ENCODE measurements at places on chromosomes 11 and 22.

- no peak for DNase-seq
These were observed 22.5 kb downstream of the FADS3 start for GRCh38 chr11:61868571-61869428.

GRCh38 chr11:103035791-103036434 is 56.0 kb downstream of the DCUN1D5 start:
- DNase-seq: peak; percentile 86

GRCh38 chr22:17912945-17913721 is 111.2 kb downstream of the MICAL3 start:
- DNase-seq: no peak

GRCh38 chr22:44192098-44192815 is 11.5 kb downstream of the PARVG start:
- DNase-seq: no peak

GRCh38 chr11:118908901-118909618 is 16.7 kb downstream of the BCL9L start:
- no peak for DNase-seq

DNA sequence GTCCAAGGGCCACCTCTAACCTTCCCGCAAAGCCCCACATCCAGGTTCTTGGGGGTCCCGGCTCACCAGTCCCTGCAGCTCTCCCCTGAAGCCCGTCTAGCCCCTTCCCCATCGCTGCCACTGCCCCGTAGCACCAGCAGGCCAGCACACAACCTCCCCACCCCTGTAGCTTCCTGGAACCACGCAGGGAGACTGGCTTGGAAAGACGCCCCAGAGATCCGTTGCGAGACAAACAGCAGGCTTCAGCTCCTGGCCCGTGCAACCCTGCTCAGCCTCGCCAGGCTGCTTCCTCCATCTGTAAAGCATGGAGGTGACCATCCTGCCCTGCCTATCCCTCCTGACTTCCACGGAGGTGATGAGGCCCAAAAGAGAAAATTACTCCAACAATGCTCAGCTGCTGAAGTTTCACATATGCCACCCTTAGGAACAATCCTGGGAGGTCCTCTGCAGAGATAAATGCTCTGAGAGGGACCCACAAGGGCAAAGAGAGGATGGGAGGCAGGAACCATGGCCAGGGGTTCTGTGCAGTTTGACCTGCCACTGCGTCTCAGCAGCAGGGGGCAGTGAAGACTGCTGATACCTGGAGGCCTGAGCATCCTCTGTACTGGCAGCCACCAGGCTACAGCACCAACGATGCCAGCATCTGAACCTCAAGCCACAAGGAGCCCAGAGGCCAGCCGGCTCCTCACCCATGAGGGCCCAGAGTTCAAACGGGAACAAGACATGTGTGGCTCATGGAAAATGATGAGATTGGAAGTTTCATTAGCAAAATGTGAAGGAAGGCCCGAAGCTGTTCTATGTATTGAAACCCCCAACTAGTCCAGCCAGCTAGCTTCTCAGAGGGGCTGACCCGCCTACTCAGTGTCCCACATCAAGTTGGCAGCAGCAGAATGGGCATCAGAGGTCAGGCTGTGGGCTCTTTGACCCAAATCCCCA is 16.1 kb downstream of the DGCR2 start:
- DNase-seq: no peak

DNA sequence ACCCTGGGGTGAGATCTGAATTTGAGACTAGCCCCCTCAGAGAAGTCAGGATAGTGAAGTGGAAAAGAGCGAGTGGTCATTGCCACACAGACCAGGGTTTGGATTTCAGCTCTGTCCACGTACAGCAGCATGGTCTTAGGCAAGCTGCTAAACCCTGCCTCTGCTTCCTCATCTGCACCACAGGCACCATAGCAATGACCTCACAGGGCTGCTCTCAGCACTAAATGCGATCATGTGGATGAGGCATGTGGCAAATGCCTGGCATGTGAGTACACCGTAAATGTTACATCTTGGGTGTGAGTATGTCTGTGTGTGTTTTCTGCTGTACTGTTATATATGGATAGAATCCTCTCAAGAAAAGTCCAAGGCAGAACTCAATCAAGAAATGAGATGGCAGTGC is 15.8 kb downstream of the NAV2 start:
- no peak for DNase-seq

DNA sequence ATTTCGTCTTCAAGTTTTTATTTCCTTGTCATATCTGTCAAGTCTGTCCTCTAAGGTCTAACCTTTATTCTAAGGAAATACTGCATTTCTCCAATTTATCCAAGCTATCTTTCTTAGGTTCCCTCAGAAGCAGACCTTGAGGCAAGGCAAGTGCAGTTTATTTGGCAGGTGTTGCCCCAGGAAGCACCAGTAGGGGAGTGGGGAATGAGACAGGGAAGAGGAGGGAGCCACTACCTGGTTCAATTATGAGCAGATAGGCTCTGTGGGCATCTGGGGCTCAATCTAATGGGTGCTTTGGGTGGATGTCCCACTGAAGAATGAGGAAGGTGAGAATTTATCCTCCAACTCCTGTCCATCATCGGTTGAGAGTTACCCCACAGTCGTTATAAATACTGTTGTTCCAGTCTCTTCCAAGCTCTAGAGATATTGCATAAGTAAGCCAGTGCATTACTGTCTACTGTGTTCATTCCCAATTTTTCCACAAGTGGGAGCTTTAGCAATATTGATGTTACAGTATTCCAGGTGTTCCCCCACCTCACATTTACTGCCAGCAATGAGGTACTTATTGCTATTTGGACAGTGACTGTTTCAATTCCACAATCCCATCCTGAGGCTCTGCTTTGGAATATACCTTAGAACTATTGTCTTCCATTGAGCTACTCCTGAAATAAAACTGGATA is 154.9 kb upstream of the CEP126 start:
- DNase-seq: peak; percentile 28

DNA sequence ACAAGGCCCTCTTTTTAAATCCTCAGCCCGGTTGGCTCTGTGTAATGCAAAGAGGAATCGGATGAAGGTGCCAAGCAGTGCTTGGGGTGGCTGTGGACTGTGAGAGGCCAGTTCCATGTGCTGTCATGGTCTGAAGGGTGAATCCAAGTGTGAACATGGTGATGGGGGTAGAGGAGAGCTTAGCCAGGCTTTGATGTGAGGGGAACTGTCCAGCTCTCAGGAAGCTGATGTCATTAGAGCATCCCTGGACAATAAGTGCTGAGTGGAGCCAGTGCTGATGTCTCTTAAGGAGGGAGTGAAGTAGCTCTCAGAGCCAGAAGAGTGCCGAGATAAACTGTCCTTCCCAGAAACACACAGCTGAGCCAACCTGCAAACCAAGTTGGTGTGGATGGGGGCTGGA is 53.6 kb downstream of the NAV2 start:
- no peak for DNase-seq

GRCh38 chr22:45322873-45323525 is 13.3 kb downstream of the FAM118A start:
- no peak for DNase-seq

DNA sequence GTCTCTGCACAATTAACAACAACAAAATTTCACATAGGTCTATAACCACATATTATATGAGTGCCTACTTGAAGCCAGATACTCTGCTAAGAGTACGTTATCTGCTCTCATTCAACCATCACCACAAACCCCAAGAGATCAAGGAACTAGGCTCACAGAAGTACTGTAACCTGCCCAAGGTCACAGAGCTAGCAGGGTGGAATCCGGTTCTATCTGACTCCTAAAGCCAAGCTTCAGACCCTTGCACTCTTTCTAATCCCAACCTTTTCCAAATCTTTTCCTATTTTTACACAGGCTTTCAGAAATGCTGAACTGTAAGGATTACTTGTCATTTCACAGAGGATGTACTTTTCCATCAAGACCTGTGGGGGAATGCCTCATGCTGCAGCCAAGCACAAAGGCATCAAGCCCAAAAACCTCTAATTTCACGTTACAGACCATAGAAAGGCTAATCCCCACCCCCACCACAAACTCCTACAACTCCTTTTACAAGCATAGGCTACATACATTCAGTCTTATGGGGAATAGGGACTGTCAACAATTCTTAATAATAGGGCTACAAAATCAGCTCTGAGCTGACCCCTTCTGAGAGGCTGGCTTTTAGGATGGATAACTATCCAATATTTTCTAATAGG is 927 bp downstream of the PRCP start:
- DNase-seq: no peak

DNA sequence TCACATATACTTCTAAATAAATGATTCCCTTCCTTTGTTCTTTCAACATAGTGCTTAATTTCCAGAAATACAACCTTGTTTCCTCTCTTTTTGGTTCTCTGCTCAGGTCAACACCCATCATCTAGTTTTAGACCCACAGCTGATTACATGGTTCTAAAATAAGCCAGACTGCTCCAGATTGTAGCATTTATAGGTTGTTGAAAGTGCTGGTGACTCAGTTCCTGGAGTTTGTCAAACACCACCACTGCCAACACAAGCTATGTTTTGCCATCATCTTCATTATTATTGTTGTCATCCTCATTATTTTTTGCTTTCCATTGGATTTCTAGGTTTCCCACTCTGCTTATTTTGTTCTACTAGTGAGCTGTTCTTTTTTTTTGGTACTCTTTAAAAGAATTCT is 22.3 kb upstream of the MMP20 start:
- DNase-seq: no peak

DNA sequence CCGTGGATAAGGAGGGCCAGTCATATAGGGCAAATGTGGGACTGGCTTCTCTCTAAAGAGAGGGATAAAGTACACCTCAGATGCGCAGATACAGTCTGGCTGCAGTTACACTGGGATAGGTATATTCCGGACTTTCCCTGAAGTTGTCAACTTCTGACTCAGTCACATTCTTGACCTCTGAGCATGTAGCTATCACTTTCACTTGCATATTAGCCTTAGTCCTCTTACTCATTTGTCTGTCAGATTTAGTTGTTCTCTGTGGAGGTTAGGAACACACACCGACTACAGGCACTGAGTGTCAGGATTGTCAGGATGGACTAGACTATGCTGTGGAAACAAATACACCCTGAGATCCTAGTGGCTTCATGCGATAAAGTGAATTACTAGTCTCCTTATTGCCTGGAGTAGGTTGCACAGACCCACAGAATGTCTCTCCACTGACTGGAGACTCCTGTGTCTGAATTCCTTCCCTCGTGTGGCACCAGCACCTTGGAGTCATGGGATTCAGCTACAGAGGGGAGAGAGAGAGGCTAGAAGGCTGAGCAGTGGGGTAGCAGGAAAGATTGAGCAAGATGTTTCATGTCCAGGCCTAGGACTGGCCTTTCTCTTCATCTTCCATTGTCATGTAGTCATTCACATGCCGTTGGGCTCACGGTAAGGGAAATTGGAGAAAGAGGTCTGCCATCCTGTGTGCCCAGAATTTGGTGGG is 654.3 kb downstream of the NTM start:
- DNase-seq: peak; percentile 74

- DNase-seq: no peak
These were observed 11.1 kb downstream of the RAPSN start for GRCh38 chr11:47437746-47438418.

DNA sequence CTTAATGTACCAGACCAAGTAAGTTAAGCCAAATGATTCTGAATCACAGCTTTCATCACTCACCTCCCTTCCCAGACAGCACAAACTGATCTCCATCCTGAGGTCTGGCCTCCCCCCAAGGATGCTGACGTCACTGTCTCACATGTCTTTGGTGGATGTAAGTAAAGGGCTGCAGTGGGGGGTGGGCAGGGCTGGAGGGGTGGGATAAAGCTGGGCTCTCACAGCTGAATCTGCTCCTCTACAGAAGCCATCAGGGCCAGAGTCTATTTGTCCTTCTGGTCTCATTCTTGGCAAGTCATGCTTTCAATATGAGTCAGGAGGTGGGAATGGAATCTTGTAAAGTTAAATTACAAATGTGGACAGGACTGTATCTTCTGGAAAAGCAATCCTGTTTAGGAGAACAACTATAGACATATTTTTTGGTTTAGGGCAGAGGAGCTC is 32.7 kb downstream of the P4HA3 start:
- peak; percentile 83 for DNase-seq

GRCh38 chr11:57430952-57431351 is 4.0 kb upstream of the SLC43A3 start:
- no peak for DNase-seq

- DNase-seq: no peak
These were observed 73.8 kb upstream of the CRYBB3 start for GRCh38 chr22:25125693-25126357.
